Right cardiac atrium (tissue), 5 donors: ENCODE measurements at places on chromosomes 7 and 10. TPM values are rescaled to one million over a fixed set of nuclear protein-coding genes. Genes with fewer than 3 reads are reported as not detected.

The GCK gene
- total RNA-seq: 7.4 TPM

The HABP2 gene
- not detected for total RNA-seq

The KCP gene
- total RNA-seq: 0.28 TPM

The CALML3 gene
- total RNA-seq: not detected

The SKIDA1 gene
- 3.3 TPM for total RNA-seq

The C7orf57 gene
- total RNA-seq: not detected

The CALHM3 gene
- not detected for total RNA-seq

The FGL2 gene
- total RNA-seq: 31.2 TPM

The SAMD9 gene
- 3.3 TPM for total RNA-seq

The ASAH2 gene
- 1.4 TPM for total RNA-seq

The TRPV6 gene
- total RNA-seq: not detected

The ZNF467 gene
- total RNA-seq: 15.6 TPM

The NRCAM gene
- total RNA-seq: 0.59 TPM

The PDZD7 gene
- 0.33 TPM for total RNA-seq

The TMEM60 gene
- 9.2 TPM for total RNA-seq

The SPAM1 gene
- total RNA-seq: not detected

The STEAP1B gene
- 0.40 TPM for total RNA-seq
